Prostate gland (tissue), 2 donors: ENCODE measurements at places on chromosomes 6 and 20.

DNA sequence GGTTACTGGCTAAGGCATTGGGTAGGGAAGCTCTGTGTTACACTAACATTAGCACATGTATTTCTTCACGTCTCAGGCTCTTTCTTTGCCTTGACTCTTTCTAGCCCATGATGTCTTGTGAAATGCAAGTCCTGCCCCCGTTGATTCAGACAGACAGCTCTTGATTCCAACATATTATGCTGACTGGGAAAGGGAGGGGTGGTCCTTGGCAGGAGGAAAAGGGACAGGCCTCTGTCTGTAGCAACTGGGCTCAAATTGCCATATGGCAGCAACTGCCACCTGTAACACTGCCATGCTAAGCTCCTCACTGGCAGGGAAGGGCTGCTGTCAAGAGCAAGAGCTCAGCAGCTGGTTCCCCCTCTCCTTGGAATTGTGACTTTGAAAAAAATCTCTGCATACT lies 5.7 kb upstream of the KCNK15 start:
- DNase-seq: no peak

DNA sequence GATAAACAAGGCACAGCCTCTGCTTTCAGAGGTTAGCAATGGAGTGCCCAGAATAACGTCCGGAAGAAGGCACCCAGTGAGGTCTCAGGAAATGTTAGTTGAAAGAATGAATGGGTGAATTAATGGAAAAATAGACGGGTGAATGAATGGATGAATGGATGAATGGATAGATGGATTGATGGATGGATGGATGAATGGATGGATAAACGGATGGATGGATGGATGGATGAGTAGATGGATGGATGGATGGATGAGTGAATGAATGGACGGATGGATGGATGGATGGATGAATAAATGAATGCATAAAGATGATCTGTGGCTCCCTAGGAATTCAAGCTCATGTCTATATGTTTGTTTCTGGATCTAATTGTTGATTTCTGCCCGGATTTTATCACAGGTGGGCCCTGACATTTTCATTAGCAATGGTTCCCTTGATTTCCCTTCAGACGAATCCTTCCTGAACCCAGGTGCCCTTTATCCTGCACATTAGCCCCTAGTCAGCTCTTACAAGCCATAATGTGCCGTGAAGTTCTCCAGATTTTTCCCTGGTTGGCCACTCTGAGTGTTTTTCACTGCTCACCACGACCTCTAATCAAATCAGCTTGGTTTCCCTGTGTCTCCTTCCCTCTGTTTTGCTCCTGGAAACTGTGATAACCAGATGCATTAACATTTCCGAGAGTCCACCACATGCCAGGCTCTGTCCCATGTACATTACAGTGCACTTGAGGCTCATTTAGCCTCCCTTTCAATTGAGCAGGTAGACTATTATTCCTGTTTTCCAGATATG lies 22.2 kb downstream of the TSHZ2 start:
- DNase-seq: no peak

GRCh38 chr6:39224011-39224410 lies 5.3 kb downstream of the KCNK5 start:
- no peak for DNase-seq

DNA sequence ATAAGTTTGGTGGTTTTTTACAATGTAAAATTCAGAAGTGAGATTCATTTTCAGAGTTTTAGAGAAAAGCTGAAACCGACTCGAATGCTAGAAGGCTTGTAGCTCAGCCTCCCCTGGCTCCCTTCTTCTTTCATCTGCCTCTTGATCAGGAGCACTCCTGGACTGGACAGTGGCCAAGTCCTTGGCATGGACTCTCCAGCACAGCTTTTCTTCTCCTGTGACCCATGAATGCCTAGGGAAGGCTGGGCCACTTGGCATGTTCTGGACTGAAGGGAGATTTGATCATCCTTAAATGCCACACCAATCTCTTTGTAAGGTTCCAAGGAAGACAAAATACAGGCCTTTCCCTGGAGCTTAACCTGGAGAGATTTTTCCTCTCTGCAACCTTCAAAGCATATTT lies 384.0 kb upstream of the SASH1 start:
- DNase-seq: peak; percentile 10

DNA sequence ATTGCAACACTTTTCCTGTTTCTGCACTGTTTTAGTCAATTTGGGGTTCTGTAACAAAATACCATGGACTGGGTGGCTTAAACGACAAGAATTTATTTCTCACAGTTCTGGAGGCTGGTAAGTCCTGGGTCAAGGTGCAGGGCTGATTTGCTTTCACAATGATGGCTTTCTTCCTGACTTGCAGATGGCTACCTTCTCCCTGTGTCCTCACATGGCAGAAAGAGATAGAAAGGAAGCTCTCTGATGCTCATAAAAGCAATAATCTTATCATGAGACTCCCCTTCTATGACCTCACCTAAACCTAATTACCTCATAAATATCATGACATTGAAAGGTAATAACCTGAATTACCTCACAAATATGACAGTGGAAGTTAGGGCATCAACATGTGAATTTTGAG lies 511.5 kb upstream of the CITED2 start:
- DNase-seq: no peak

DNA sequence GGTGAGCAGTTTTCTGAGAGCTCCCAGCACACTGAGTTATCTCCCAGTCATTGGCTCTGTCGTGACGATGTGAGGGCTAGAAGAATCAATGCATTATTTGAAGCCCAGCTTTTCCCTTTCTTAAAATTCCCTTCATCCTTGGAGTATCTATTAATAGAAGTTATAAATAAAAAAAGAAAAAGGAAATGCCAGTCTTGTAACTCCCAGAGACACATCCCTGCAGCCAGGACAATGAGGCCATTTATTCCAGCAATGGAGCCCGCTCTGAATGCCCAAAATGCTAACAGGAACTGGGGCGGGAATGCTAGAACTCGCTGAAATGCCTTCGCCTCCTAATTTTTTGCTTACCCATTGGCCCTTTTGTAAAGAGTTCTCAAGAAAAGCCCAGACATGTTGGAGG lies 305.8 kb downstream of the TFAP2C start:
- DNase-seq: no peak

GRCh38 chr6:120945905-120946594 lies 388.2 kb downstream of the TBC1D32 start:
- DNase-seq: no peak

DNA sequence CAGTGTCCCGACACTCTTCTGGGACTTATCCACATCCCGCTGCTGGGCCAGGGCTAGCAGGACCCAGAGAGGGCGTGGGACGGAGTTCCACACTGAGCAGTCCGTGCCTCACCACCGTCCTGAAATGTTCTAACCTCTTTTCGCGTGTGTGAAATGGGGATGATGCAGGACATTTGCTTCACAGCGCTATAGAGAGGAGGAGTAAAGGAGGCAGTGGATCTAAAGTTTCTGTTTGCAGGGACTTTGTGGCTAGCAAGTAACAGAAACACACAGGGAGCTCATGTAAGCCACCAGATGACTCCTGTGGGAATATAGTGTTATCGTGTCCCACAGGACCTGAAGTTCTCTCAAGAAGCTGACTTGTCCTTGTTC lies 634 bp downstream of the ITPA start:
- DNase-seq: no peak

DNA sequence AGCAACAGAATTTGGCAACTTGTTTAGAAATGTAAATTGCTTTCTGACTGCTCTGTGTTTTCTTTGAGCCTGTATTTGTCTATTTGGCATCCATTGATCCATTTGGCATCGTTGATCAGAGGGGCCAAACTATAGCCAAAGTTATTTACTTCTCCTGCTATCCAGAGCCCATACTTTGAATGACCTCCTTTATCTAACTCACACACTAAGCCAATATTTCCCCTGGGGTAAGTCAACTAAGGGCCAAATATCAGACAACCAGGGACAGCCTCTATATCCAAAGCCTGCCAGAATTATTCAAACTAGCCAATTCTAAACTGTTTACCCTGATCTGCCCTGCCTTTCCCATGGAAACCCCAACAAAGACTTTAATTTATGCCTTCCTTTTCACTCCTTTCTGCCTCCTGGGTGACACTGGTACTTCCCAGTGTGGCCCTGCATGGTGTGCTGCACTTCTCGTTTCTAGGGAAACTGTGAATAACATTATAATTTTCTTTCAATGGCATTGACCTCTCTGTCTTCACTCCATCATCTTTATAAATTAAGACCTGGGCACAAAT lies 19.8 kb upstream of the ZNF184 start:
- DNase-seq: no peak

GRCh38 chr6:79196912-79197311 lies 37.6 kb downstream of the HMGN3 start:
- DNase-seq: no peak

GRCh38 chr20:23536328-23536974 lies 31.8 kb downstream of the CST9L start:
- DNase-seq: no peak

- no peak for DNase-seq
These were observed 194.4 kb downstream of the FOXA2 start for GRCh38 chr20:22389836-22390542.

DNA sequence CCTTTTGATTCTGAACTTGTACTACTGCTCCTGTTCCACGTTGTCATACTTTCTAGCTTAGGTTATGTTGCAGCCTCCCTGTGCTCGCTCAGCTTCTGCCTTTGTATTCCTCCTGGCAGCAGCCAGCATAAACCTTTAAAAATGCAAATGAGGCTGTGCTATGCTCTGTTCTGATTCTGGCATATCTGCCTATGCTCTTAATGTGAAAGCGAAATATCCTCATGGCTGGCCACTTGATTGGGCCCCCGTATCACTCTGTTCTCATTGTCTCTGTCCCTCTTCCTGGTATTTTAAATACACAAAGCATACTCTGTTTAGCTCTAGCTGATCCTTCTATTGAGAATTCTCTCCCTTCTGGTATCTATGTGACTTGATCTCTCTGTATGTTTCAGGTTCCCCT lies 139.0 kb downstream of the JARID2 start:
- DNase-seq: peak; percentile 14

DNA sequence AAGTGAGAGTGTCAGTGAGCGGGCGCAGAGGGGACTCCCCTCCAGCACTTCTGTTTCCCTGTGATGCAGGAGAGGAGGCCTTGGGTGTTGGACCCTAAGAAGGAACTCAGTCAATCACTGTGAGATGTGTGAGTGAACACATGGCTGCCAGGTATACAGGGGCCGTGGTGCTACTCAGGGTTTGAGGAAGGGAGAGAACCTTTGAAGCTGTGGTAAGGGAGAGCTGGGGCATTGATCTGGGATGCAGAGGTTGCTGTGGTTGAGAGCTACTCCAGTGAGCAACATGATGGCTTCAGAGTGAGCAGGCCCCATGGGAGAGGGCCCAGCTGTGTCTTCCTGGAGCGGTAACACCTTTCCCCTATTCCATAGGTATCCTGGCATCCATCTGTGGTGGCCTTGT lies 99.2 kb downstream of the SLC22A3 start:
- DNase-seq: no peak

DNA sequence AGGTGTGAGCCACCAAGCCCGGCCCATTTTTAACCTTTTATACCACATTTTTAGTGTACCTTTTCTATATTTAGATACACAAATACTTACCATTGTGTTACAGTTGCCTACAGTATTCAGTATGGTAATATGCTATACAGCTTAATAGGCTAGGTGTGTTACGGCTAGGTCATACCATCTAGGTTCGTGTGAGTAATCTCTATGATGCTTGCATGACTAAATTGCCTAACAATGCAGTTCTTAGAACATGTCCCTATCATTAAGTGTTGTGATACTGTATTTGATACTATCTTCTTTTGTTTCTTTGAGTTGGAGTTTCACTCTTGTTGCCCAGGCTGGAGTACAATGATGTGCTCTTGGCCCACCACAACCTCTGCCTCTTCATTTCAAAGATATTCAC lies 387.7 kb upstream of the SASH1 start:
- DNase-seq: no peak

- no peak for DNase-seq
These were observed 906 bp upstream of the BTN3A2 start for GRCh38 chr6:26363882-26364701.

GRCh38 chr20:64010711-64011237 lies 25.2 kb upstream of the C20orf204 start:
- DNase-seq: no peak

DNA sequence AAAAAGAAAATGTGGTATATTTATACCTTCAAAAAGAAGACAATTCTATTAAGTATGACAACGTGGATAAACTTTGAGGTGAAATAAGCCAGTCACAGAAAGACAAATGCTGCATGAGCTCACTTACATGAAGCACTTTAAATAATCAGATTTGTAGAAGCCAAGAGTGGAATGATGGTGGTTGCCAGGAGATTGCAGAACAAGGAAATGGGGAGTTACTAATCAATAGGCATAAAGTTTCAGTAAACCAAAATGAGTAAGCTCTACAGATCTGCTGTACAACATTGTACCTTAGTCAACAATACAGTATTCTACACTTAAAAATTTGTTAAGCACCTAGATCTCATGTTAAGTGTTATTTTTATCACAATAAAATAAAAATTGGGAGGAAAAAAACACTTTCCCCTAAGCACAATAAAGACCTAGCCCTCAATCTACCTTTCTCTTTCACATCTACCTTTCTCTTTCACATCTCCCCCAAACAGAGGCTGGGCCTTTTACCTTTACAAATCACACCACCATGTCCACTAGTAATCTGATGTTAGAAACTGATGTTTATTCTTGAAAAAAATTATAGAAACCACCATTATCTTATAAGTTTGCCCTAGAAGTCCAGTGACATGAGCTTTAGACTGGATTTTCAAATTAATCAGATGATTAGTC lies 73.9 kb downstream of the PKIB start:
- no peak for DNase-seq

GRCh38 chr20:40037511-40037910 lies 651.5 kb downstream of the MAFB start:
- DNase-seq: no peak

- no peak for DNase-seq
These were observed 271.0 kb downstream of the ZNF217 start for GRCh38 chr20:53322651-53323050.

DNA sequence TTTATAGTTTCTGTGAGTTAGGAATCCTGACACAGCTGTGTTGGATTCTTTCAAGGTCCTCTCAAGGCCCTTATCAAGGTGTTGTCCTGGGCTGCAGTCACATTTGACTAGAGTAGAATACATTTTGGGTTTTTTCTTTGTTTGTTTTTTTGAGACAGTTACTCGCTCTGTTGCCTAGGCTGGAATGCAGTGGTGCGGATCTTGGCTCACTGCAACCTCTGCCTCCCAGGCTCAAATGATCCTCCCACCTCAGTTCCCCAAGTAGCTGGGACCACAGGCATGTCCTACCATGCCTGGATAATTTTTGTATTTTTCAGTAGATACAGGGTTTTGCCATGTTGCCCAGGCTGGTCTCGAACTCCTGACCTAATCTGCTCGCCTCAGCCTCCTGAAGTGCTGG lies 15.7 kb downstream of the NFYA start:
- DNase-seq: no peak

- DNase-seq: no peak
These were observed 6.7 kb downstream of the PFDN4 start for GRCh38 chr20:54214566-54214965.

- no peak for DNase-seq
These were observed 67.8 kb upstream of the RALY start for GRCh38 chr20:33925867-33926266.

GRCh38 chr6:16677458-16677857 lies 83.8 kb downstream of the ATXN1 start:
- DNase-seq: no peak
